ENCODE measurements at places on chromosomes 3 and 15. TPM values are rescaled to one million over a fixed set of nuclear protein-coding genes. Genes with fewer than 3 reads are reported as not detected.

GNB4 gene
- total RNA-seq: 26.4 TPM

FANCD2 gene
- 12.9 TPM for total RNA-seq

EMC7 gene
- 56.2 TPM for total RNA-seq

MNS1 gene
- 0.61 TPM for total RNA-seq

TNIK gene
- 28.0 TPM for total RNA-seq

PPP2R3A gene
- total RNA-seq: 33.8 TPM

GABRR3 gene
- total RNA-seq: not detected

DNAJA4 gene
- 52.8 TPM for total RNA-seq

HIGD2B gene
- total RNA-seq: not detected

STAC gene
- total RNA-seq: not detected

DALRD3 gene
- total RNA-seq: 32.7 TPM

CCR9 gene
- not detected for total RNA-seq

MAPK6 gene
- 73.9 TPM for total RNA-seq

HYAL2 gene
- total RNA-seq: 29.1 TPM

RETNLB gene
- total RNA-seq: 51.3 TPM

ROBO2 gene
- 1.3 TPM for total RNA-seq

ALCAM gene
- 12.6 TPM for total RNA-seq

RTP4 gene
- total RNA-seq: 7.9 TPM

All from mucosa of descending colon (tissue), 3 donors.